ENCODE measurements at places on chromosomes 3 and 15. TPM values are rescaled to one million over a fixed set of nuclear protein-coding genes. Genes with fewer than 3 reads are reported as not detected.

- peak; percentile 75 for DNase-seq
Observed at GRCh38 chr3:130773366-130773765, 26.7 kb upstream of the PIK3R4 start.

DNA sequence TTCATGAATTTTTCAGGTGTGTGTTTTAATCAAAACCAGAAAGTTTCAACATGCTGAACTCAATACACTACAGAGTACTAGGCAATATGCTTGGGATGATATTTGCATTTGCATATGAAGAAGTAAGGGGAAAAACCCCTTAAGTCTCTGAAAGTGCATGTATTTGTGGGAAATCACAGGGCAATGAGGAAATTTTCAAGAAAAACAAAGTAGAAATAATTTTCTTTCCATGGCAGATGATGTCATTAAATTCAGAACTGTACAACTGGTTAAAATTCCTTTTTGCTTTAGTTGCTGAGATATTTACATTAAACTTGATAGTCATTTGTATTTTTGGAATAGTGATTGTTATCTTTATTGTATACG lies 294.0 kb upstream of the TBC1D5 start:
- no peak for DNase-seq

- DNase-seq: no peak
Observed at GRCh38 chr3:65996589-65996988, 42.1 kb downstream of the MAGI1 start.

DNA sequence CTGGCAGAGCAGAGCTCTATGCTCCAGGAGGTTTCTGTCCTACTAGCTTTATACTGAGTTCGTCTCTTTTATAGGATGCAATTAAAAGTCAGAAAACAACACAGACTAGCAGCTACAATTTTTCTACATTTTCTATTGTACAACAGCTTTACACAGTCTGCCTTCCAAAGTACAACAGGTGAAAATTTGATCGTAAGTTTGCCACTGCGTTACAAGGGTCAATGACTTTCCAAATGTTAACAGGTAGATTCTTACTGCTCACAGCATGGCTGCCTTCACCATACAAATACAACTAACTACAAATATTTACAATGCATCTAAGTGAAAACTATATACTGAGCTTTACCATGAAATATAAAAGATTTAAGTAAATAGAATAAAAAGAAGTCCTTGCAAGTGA lies 268.6 kb upstream of the SLCO3A1 start:
- DNase-seq: no peak

DNA sequence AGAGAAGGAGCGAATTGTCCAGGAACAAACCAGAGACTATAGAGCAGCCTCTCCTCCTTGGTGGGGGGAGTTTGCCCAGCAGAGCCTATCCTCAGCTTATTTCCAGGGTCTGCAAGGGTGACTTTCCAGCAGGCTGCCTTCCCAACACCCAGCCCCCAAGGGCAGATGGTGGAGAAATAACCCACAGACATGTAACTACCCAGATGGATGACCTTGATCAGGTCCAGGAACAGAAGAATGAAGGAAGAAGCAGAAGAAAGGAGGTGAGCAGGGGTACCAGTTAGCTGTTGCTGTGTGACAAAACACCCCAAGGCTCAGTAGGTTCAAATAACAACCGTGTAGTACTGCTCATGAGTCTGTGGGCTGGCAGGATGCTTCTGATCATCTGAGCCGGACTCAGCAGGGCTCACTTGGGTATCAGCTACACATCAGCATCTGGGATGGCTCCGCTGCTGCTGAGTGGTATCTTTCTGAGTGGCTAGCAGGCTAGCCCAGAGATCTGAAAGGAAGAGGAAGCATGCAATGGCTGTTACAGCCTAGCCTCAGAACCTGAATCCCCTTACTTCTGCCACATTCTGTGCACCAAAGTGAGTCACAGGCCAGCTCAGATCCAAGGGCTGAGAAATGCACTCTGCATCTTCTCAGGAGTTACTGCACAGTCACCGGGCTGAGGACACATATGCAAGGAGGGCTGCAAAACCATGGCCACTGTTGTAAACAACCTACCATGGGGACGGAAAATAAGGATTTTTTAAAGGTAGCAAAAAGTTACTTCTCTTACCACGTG lies 22.2 kb upstream of the TXNRD3 start:
- no peak for DNase-seq

DNA sequence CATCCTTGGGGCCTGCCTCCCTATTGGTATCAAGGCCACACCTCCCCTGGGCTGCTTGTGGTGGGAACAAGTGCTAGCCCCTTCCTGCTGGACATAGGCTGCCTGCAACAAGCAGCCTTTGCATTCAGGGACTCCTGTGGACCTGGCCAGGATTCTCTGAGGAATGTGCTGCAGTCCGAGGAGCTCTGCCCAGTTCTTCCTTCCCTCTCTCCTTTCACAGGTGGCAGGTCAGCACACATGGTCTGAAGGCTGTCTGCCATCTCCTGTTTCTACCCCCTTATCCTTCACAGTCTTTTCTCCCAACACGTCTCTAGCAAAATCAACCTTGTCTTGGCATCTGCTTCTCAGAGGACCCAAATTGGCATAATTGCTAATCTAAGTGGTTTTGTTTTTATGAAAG lies 97.0 kb upstream of the LIPC start:
- no peak for DNase-seq

GRCh38 chr15:100105101-100105500 lies 236.7 kb downstream of the ADAMTS17 start:
- no peak for DNase-seq

DNA sequence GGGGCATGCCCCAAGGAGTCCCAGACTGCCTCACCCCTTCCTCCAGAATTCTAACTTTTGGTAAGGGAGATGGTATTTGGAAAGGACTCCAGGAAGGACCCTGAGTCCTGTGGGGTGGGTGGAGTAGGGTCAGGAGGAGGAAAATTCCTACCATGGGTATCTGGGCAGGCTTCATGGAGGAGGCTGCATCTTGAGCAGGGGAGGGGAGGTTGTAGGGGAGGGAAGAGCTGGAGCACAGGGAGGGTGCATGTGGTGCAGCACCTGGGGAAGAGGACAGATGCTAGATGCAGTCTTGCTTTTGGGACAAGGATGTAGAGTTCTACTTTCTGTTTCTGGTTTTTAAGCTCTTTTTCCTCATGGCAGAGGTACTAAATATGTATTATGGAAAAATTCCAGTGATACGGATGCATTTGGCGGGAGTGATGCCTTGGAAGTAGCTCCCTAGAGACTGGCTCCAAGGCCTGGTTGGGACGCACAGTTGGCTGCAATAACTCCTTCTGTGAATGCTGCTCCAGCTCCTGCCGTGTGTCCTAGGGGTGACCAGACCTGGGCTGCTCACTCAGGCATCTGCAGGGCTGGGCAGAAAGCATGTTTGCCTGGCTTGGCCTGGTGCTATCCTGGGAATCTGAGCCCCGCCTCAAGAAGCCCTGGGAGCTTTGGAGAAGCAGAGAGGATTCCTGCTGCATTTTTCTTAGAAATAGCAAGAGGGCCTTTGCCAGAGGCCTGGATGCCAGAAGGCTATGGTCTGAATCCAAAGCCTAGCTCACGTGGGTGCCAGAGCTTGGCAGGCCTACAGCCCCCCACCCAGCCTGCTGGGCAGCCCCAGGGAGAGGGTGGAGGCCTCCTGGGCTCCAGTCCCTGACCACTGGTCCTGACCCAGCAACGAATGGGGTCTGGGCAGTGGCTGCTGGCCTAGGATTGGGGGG lies 10.1 kb downstream of the SEMA3F start:
- peak; percentile 86 for DNase-seq

DNA sequence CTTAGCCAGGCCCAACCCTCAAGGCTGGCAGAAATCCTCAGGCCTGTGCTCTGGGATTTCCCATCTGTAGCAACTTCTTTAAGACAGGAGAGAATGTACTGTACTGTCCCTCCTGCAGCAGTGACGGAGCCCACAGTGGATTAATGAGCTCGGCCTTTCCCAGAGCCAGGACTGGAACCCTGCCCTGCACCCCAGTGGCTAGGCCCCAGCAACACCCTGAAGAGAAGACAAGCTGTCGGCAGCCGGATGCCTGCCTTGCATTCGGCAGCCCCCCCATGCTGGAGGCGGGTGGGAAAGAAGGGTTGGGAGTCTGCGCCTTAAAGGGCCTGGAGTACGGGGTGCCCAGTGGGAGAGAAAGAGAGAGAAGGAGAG lies 32.0 kb downstream of the KLHL25 start:
- DNase-seq: no peak

DNA sequence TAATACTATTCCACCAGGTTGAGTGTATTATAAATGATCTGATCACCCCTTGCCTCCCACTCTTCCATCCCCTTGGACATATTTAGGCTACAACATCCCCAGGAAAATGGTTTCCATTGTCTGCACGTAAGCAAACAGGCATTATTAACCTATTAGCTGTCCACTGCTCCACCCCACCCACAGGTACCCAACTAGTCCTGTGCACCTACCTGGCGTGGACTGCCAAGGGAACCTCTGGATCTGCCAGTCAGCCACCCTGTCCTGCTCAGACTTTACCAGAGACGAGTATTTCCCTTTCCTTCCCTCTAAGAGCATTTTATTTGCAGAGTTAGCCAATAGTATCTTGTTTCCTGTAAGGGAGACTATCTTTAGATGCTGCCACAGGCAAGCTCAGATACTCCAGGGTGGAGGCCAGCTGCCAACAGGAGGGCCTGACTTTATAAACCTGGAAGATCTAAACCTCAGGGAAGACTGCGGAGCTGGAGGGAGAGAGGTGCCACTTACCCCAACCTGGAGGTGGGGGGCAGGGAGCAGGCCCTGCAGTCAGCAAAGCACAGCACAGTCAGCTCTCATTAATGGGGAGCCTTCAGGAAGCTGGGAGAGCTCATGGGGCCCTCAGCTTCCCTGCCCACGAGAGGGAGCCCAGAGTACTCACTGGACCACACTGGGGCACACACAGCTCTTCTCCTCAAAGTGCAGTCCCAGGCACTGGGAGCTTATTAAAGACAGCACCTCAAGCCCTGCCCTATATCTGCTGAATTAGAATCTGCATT lies at the start of gene CX3CR1:
TSS of gene CX3CR1 (minus strand) at position 292 of the 773 bp plus-strand sequence. CDS start 13,527 bp downstream, outside the sequence.
- peak; percentile 36 for DNase-seq

DNA sequence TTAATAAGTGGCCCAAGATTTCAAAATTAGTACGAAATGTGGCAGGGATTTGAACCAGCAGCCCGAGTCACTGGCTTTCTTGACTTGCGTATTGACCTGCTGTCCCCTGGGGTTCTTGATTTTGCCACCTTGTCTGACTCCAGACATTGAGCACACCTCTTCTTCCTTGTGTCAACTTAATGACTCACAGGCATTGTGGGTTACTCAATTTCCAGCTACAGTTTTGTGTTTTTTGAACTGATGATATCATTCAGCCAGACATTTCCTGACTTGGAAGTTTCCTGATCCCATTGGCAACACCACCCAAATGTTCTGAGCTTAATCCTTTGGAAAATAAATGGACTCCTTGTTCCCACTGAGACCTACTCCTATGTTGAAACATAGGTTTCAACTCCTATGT lies 64.2 kb downstream of the MOBP start:
- no peak for DNase-seq

DNA sequence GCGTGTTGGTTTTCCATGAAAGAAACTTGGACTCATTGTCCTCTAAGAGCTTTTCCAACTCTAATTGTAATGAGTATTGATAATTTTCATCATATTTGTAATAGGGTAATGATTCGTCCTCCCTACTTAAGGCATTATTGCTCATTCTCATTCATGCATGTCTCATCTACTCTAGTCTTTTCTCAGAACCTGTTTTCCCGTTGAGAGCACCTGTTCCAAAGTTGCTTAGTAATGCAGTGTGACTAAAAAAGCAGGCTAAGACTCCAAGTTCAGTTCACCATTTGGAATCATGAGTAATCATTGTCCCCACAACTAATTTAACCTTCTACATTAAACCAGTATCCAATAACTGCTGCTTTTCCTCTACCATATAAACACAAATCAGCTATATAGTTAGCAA lies 84.0 kb downstream of the FILIP1L start:
- DNase-seq: no peak

GRCh38 chr3:54228806-54229205 lies 106.5 kb downstream of the CACNA2D3 start:
- no peak for DNase-seq

DNA sequence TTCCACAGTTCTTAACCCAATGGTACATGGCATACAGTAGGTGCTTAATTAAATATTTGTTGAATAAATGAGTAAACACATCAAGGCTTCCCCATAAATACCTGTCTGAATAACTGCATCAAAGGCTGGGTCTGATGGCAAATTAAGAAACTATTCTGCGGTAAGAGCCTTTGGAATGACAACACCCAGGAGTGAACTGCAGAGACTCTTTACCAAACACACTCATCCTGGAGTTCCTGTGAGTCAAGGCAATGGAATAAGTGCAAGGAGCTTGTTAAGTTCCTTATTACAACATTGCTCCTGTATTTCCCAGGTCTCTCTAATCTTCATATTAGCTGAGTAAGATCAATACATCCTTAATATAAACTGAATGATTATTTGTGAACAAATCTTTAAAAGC lies 119.9 kb upstream of the STT3B start:
- no peak for DNase-seq

DNA sequence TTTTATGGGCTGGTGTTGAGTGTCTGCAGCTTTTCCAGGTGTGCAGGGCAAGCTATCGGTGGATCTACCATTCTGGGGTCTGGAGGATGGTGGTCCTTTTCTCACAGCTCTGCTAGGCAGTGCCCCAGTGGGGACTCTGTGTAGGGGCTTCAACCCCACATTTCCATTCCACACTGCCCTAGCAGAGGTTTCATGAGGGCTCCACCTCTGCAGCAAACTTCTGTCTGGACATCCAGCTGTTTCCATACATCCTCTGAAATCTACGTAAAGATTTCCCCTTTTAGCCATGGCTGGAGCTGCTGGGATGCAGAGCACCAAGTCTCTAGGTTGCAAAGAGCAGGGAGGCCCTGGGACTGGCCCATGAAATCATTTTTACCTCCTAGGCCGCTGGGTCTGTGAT lies 11.6 kb downstream of the RFX7 start:
- no peak for DNase-seq

- DNase-seq: peak; percentile 11
Observed at GRCh38 chr3:31274326-31275024, 258.2 kb upstream of the STT3B start.

DNA sequence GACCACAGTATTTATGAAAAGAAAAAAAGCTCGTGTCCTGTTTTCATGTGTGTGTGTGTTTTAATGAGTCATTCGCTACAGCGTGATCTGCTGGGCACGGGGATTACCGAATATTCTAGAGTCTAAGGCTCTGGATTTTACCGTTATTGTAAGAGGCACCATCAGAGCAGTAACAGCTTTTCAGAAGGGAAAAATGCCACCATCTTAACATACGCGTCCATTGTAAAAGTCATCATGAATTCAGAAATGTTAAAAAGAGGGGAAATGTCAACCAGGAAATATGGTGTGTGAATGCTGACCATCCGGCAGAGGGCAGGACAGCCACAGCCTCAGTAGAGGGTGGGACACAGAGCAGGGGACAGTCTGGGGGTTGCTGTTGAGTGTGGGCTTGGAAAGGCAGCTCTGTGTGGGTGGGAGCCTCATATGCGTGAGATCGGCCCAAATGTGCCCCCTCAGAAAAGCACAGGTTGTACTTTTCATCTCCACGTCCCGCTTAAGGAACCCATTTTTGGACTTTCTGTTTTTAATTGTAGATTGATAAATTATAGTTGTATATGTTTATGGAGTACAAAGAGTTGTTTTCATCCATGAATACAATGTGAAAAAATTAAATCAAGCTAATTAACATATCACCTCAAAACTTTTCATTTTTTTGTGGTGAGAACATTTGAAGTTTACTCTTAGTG lies 69.6 kb downstream of the ASB7 start:
- peak; percentile 66 for DNase-seq

The LIPC gene
- 0.16 TPM for polyA plus RNA-seq

The SRGAP3 gene
- polyA plus RNA-seq: 21.7 TPM

The IREB2 gene
- polyA plus RNA-seq: 36.9 TPM

The CKMT1B gene
- not detected for polyA plus RNA-seq

The CCR9 gene
- polyA plus RNA-seq: not detected
